ENCODE measurements at places on chromosomes 3 and 15.

GRCh38 chr15:86744198-86744780 is 664.6 kb downstream of the AGBL1 start:
- DNase-seq = no peak

DNA sequence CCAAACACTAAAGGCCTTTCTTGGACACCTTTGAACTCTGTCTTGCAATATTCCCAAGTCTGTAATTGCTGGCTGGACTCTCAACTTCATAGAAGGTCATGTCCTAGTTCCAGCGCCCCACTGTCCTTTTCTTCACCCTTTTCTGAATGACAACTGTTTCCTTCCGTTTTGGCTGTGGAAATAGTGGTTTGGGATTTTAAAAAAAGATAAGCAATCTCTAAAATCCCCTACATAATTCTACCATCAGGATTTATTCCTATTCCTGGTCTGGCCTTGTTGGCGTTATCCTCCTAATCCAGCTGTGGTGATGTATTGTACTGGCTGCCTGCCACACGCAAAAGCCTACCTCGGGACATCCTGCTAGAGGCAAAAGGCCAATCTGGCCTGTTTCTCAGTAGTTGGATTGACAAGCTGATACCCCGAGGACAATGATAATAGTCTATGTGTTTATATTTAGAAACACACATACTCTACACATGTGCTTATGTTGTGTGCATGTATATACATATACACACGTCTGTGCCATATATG is 440.3 kb upstream of the DPH6 start:
- DNase-seq = no peak

DNA sequence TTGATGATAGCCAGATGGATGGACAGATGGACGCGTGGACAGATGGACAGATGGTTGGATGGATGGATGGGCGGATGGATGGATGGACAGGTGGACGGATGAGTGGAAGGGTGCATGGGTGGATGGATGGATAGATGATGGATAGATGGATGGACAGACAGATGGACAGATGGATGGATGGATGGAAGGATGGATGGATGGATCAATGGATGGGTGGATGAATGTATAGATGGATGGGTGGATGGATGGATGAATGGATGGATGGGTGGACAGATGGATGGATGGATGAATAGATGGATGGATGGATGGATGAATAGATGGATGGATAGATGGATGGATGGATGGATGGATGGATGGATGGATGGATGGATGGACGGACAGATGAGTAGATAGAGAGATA is 40.9 kb downstream of the GABRB3 start:
- DNase-seq = no peak

DNA sequence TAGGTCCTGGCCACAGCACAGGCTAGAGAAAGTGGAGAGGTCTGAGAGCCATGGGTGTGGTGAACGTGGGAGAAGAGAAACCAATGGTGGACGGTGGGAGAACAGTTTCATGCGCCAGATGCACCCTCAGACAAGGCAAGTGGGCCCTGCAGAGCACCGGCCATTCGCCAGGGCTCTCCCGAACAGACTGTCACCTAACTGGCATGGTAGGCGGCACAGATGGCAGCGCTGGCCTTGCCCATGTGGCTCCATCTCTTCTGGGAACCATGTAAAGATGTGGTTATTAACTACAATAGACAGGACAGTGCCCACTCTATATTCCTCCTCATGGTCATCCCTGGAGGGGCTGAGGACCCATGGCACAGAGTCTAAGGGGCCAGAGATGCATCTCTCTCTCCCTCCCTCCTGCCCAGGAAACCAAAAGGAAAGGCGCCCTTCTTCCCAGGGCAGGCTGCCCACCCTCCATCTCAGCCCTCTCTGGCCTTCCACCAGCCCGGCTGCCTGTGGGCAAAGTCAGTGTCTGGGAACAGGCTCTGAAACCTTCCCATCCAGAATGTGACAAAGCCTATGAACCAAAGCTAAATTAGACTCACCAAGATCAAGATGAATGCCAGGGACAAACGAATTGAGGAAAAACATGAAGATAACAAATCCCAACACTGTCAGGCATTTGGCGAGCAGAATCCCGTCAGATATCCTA is 147.8 kb downstream of the OCA2 start:
- no peak for DNase-seq

DNA sequence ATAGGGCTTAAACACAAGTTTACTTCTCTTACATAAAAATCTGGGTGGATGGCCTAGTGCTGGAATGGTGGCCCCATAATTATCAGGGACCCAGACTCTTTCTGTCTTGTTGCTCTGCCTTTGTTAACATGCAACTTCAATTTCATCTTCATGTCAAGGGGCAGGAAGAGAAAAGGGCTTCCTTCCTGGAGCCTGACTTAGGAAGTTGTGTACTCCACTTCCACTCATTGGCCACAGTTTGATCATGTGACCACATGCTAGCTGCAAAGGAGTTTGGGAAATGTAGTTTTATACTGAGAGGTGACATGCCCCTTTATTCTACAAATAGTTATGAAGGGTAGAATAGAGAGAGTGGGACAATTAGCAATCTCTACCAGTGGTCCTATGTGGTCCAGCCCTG is 39.3 kb downstream of the RHCG start:
- no peak for DNase-seq

GRCh38 chr3:139157161-139157932 is 112.7 kb upstream of the PRR23C start:
- DNase-seq = no peak

- DNase-seq = no peak
Measured at GRCh38 chr3:72996121-72996472, 514 bp upstream of the PPP4R2 start.

- DNase-seq = no peak
Measured at GRCh38 chr15:62647202-62647842, 395.2 kb upstream of the TPM1 start.

DNA sequence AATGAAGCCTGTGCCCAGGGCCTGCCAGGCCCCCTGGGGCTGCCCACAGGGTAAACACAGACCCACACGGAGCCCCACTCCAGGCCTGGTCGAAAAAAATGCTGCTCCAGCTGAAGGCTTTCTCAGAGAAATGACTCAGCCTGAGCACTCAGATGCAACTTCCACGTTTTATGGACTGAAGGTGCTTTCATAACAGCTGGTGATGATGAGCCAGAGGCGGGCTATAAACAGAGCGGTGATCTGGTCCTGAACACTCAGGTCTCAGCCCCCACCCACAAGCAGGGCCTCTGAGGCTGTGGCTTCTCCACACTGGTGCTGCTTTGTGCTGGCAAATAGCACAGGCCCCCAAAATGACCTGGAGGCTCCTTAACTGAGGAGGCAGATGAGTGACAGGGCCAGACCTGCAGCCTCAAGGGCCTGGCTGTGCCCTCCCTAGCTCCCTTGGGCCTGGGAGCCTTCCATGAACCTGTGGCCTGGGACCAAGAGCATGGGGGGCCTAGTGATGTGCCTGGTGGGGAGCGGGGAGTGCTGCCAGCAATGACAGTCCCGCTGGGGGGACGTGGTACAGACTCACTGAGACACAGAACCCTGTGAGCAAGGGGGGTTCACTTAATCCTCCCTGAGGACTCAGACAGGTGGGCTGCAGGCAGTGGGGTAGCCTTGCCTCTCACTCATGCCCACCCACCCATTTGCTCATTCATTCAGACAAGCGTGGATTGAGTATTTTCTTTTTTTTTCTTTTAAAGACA is 23.0 kb upstream of the FURIN start:
- DNase-seq = no peak

- DNase-seq = no peak
Measured at GRCh38 chr15:63876085-63876662, 42.4 kb upstream of the HERC1 start.

- no peak for DNase-seq
Measured at GRCh38 chr15:80259942-80260510, 8.0 kb upstream of the CTXND1 start.

DNA sequence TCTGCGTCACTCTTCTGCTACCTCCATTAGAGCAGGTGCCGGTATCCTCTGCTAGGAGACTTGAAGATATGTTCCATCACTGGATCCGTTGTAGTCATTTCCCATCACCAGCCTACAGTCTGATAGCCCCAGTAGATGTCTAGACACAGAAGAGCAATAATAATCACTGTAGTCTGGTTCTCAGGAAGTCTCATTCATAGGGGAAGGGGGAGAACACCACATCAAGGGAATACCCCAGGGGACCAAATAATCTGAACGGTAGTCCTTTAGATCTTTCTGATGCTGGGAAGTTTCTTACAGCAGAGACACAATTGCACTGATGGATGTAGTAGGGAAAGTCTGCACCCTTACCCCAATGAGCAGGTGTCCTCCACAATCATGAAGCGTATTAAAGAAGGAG is 595.0 kb downstream of the EPHA3 start:
- no peak for DNase-seq

GRCh38 chr3:184005941-184006507 is 11.7 kb downstream of the ABCC5 start:
- DNase-seq = no peak

GRCh38 chr3:102533784-102534183 is 99.0 kb downstream of the ZPLD1 start:
- no peak for DNase-seq

DNA sequence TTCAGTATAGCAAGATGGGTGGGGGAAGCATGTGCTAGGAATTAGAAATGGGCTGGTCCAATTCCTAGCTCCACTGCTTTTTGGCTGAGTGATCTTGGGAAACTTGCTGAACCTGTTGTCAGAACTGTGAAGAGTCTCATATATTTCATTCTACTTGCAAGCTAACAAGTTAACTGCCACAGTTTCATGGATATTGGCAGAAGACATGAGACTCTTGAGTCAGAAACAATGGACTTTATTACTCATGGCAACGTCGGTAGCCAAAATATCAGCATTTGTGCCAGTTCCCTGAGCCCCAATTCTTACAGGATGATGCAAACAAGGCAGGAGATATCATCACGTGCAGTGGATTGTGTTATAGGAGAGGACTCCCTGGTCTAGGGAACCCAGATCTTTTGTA is 26.6 kb upstream of the PLAAT1 start:
- no peak for DNase-seq

- DNase-seq = no peak
Measured at GRCh38 chr3:149207475-149207874, 14.2 kb downstream of the CP start.

GRCh38 chr3:183038221-183038620 is 57.9 kb upstream of the DCUN1D1 start:
- no peak for DNase-seq
